ENCODE measurements at places on chromosomes 12 and 14.

- DNase-seq = peak; percentile 55
Observed at GRCh38 chr12:8033153-8034044, 883 bp downstream of the FOXJ2 start.

DNA sequence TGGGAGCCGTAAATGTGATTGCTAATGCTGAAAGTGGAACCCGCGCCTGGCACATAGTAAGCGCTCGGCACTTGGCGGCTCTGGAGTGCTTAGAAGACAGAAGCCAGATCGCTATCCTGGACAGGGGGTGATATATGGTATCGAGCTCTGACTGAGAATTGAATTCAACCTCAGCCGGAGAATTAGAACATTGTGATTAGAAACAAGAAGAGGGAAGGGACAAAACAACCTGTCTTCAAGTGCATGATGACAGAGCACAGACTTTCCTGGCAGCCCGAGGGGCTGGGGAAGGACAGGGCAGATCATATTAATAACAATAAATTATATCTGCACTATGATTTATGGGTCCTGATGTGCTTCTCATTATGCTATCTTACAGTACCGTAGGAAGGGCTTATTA, 66.9 kb upstream of the TBX3 start:
- DNase-seq = no peak

DNA sequence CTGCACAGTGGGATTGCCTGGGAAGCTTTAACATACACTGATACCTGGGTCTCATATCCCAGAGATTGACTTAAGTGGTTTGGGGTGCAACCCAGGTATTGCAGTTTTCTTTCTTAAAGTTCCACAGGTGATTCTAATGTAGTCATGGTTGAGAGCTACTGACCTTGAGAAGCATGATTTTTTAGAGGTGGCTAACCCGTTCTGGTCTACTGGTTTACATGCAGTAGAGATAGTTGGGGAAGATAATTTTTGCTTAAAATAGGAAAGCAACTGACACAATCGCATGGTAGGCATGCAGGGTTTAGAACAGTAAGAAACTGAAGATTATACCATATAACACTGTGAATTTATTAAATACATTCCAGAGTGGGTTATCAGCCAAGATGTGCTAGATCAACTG, 134.2 kb upstream of the DNM1L start:
- DNase-seq = no peak

- no peak for DNase-seq
Observed at GRCh38 chr14:102629808-102630350, 37.4 kb downstream of the RCOR1 start.

- no peak for DNase-seq
Observed at GRCh38 chr14:76245097-76245496, 93.4 kb downstream of the GPATCH2L start.

DNA sequence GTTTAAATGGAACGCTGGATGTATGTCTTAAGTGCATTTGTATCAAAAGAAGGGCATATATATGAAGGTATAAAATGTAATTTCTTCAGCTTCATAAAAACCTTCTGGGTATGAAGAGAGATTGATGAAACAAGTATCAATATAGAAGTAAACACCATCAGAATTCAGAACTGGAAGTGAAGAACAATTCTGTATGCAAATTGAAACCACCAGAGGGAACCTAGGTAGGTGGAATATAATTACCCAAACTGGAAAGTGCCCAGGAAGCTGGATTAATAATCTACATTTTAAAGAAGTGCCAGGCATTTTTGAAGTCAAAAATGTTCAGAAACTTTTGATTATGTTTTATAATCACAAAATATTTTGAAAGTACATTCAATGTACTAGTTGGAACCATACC, 336.2 kb upstream of the GARIN6 start:
- no peak for DNase-seq

DNA sequence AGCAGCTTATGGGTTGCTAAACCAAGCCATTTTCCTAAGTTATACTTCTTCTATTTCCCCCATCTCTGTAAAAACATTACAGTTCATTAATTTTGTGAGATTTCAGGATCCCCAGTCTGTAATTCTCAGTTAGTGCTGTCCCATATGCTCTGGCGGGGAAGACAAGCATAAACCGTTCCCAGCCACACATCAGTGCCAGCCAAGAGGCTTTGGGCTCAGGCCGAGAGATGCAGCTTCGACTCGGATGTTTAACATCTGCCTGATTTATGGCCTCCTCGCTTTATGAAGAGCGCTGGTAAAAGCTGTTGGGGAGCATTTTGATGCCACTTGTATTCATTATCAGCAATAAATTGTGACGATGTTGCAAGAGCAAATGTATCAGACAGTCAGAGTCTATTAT, 349.1 kb upstream of the CCDC196 start:
- DNase-seq = no peak

DNA sequence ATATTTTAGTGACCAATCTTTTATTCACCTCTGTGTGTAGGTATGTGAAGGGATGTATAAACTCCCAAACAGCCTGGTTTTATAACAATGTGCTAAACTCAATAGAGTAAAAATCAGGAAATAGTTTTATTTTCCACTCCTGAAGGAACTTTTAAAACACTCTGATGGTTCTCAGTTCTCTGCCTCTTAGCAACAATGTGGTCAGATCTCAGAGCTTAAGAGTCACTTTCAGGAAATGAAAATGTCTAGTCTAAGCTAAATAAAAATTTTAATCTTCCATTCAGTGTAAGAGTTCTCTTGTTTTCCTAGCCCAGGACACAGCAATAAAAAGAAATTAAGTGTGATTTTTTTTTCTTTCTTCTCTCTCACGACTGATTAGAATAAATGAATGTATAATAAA, 718.0 kb downstream of the C12orf50 start:
- DNase-seq = no peak

GRCh38 chr12:122021193-122021821, 377 bp upstream of the BCL7A start:
- peak; percentile 31 for DNase-seq

- no peak for DNase-seq
Observed at GRCh38 chr12:105980085-105980484, 158.7 kb downstream of the NUAK1 start.

GRCh38 chr12:54716261-54716660, 68.1 kb upstream of the DCD start:
- DNase-seq = no peak

- peak; percentile 75 for DNase-seq
Observed at GRCh38 chr14:77674931-77675330, 32.9 kb downstream of the ALKBH1 start.

DNA sequence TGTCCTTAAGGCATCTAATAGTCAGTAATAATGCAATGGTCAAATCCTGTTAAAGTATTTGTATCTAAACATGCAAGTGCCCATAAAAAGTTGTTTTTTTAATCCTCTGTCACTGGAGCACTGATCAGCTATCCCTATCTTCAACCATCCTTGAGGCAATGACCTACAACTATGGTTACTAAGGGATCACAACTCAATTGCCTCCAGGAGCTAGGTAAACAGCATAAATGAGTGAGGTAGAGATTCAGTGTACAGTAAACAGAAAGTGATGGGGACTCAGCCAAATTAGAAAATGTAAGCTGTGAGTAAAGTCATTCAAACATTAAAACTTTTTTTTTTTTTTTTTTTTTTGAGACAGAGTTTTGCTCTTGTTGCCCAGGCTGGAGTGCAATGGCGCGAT, 18.6 kb downstream of the SPPL3 start:
- no peak for DNase-seq

DNA sequence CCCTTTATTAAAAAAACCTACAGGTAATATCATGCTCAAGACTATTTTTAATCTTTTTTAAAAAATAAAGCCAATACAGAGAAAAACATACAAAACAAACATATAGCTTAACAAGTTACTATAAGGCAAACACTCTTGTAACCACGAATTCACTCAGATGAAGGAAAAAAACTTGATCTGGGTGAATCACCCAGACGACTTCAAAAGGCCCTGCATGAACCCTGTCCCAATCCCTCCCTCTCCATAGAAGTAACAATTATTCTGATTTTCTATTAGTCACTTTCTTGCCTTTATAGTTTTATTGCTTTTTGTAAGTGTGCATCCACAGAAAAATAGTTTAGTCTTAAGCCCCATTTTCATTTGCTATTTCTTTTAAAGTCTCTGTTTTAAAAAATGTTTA, 72.6 kb downstream of the LRP6 start:
- no peak for DNase-seq

DNA sequence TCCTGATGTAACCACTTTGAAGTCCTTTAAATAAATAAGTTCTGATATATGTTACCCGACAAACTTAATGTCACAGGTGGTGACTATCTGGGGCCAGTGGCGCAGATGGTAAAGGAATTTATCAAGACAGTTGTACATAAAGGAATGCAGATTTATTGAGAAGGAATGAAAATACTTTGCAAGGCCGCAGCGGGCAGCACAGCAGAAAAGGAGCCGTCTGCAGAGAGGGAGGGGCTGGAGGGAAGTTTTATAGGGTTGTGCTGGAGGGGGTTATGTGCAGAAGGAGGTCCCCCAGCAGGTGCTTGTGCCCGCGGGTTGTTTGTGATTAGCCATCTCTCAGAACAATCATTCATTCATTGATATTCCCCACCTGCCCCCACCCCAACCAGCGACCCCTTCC, 17.4 kb downstream of the GPRC5D start:
- no peak for DNase-seq

DNA sequence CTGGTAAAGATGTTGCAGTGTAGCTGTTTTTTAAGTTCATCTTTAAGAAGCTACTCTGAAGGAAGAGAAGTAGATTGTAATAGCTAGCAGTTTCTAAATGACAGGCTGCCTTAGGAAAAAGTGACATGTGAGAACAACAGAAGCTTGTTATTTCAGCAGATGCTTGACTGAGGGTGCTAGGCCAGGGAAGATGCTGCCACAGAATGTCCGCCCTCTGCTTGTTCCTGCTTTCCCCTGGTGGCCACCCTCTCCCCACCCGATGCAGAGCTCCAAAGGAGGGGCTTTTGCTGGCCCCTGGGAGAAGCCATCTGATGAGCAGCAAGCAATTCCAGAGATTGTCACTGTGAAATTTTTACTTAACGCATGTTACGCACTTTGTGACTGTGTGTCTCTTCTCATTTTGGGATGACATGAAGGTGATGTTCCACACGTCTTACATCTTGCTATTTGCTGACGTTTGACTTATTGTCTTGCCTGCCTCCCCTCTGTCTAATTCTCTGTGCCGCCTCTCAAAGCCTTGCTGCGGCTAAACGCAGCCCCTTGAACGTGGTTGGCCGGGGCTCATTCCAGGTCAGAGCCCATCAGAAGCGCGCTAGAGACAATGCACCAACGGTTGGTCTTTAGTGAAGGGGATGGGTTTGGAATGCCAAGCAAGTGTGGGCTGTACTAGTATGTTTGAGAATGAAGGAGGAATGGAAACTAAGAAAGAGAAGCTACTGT, 44.8 kb downstream of the WDR20 start:
- DNase-seq = no peak

DNA sequence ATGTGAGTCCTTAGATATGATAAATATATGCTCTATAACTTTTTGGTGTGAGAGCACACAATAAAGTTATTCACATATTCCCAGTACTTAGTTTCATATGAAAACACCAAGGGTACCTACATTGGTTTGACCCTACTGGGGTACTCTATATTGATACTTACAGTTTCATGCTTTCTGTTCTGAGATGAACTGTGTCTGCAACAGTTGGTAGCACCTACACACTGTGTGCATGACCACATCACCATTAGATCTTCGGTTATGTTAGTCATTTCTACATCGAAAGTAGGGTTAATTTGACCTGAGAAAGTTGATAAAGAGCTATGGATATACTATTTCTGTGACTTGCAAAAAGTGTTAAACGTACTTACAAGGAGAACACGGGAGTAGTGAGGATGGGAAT, 337.2 kb downstream of the NPAS3 start:
- no peak for DNase-seq

- DNase-seq = no peak
Observed at GRCh38 chr14:71472356-71473340, 459.6 kb upstream of the RGS6 start.

DNA sequence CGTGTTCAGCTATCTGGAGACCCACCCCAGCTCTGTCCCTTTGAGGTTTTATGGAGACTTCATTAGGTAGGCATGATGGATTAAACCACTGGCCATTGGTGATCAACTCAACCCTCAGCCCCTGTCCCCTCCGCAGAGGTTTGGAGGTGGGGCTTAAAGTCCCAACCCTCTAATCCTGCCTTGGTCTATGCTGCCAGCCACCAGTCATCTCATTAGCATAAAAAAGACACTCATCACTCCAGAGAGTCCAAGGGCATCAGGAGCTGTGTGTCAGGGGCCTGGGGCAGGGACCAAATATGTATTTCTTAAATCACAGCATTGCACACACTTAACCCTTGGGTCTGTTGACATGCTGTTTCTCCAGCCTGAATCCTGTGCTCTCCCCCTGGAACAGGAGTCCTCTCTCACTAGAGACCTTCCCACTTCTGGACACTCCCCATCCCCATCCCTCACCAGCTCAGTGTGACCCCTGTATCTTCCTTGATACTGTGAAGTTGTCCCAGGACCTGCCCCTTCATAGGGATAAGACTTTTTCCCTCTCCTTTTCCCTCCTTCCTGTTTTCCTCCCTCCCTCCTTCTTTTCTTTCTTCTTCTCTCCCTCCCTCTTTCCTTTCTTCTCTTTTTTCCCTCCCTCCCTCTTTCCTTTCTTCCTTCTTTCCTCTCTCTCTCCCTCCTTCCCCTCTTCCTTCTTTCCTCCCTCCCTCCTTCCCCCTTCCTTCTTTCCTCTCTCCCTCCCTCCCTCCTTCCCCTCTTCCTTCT, 54.7 kb upstream of the CLMN start:
- no peak for DNase-seq

DNA sequence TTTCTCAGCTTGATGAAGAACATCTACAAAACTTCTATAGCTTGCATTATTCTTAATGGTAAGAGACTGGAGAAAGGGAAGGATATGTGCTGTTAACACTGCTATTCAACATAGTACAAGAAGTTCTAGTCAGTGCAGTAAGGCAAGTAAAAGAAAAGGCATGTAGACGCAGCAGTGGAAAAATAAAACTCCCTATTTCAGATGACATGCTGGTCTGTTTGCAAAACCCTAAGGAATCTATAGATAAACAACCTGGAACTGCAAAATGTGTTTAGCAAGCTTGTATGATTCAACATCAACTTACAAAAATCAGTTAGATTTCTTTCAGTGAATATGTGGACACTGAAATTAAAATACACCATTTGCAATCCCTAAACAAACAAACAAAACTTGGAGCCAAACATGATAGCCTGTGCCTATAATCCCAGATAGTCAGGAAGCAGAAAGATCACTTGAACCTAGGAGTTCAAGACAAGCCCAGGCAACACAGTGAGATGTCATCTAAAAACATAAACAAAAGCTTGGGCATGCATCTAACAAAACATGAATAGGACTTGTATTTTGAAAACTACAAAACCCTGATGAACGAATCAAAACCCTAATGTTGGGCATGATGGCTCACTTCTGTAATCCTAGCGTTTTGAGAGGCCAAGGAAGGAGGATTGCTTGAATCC, 293.6 kb upstream of the RGS6 start:
- no peak for DNase-seq

- DNase-seq = no peak
Observed at GRCh38 chr14:103243764-103244737, 90.0 kb upstream of the EIF5 start.
